Fibroblast of skin of abdomen (primary cell): ENCODE measurements at places on chromosomes 12 and 14.
A peak's percentile ranks its signal among the peaks of the same experiment; 100 is the strongest.

- peak; percentile 22 for DNase-seq
Observed at GRCh38 chr12:25311506-25311905, 60.8 kb upstream of the KRAS start.

GRCh38 chr12:93908846-93909567 is 231.8 kb downstream of the CRADD start:
- DNase-seq = no peak

GRCh38 chr14:93137864-93138263 is 22.1 kb upstream of the ITPK1 start:
- DNase-seq = no peak

DNA sequence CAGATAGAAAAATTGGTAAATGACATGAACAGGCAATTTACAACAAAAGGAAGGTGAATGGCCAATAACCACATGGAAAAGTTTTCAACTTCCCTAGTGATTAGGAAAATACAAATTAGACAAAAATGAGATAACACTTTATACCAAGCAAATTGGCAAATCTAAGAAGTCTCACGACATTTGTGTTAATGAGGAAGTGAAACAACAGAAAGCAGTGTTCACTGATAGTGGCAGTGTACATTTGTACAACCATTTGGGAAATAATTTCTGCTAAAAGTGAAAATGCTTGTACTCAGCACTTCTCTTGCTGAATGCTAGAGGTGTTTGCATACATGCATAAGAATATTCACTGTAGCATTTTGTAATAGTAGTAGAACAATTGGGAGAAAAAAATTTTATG is 126.6 kb downstream of the LLPH start:
- no peak for DNase-seq

DNA sequence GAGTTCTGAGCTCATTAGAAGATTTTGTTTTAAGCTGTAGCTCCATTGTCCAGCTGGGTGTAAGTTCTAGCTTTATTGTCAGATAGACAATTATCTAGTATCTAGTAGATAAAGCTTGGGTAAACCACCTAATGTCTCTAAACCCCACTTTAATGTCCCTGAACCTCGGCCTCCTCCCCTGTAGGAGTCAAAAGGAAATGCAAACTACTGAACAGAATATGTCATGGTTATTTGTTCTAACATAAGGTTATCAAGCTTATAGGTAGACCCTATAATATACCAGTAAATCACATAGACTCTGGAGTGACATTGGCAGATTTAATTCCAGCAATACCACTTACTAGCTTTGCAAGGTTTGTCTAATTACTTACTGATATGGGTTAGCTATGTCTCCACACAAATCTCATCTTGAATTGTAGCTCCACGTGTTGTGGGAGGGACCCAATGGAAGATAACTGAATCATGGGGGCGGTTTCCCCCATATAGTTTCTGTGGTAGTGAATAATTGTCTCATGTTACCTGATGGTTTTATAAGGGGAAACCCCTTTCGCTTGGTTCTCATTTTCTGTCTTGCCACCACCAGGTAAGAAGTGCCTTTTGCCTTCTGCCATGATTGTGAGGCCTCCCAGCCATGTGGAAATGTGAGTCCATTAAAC is 29.4 kb downstream of the BCAT1 start:
- no peak for DNase-seq
